ENCODE measurements at places on chromosomes 4 and X.
A peak's percentile ranks its signal among the peaks of the same experiment; 100 is the strongest.

DNA sequence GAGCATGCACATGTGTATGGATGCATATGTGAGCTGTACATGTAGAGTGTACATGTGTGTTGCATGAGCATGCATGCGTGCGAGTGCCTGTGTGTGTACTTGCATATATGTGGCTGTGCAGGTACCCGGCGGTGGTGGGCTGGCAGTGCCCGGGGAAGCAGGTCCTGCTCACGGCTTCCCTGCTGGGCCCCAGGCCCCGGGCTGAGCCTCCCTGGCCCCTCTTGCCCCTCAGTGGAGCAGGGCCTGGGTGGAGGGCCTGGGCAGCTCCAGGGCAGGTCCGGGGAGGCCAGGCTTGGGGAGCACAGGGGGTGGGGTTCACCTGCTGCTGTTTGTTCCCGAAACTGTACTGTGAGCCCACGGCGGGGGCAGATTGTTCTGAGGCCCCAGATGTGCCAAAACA, 9.4 kb downstream of the NAT8L start:
- H3K4me3 ChIP-seq = no peak overlapping the region
- no peaks in the 10 kb centered on the region for H3K36me3 ChIP-seq
- peaks cover 9% of the 10 kb centered on the region for H3K27me3 ChIP-seq

DNA sequence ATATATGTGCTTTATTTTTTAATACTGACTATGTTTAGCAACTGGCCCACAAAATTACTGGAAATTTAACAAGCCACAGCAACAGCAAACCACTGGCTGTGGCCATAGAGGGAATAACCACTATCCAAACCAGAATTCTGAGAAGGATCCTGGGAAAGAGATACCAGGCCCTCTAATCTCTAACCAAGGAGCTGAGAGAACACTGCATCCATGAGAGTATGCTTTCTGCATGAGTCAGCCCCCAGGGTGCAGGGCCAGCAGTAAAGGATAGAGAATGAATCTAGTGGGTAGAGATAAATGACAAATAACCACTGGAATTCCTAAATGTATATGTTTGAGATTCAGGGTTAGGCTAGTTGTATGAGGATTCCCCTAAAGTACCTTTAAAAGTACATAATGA, 221.8 kb downstream of the KIT start:
- no peaks in the 10 kb centered on the region for H3K27me3 ChIP-seq
- no peak overlapping the region for H3K4me3 ChIP-seq

- H3K27me3 ChIP-seq = no peaks in the 10 kb centered on the region
- no peak for DNase-seq
- peaks cover 2% of the 10 kb centered on the region for H3K36me3 ChIP-seq
- no peak overlapping the region for H3K4me3 ChIP-seq
- H3K27ac ChIP-seq = no peak overlapping the region
These were observed 22.4 kb downstream of the LPAR4 start for GRCh38 chrX:78769946-78770345.

DNA sequence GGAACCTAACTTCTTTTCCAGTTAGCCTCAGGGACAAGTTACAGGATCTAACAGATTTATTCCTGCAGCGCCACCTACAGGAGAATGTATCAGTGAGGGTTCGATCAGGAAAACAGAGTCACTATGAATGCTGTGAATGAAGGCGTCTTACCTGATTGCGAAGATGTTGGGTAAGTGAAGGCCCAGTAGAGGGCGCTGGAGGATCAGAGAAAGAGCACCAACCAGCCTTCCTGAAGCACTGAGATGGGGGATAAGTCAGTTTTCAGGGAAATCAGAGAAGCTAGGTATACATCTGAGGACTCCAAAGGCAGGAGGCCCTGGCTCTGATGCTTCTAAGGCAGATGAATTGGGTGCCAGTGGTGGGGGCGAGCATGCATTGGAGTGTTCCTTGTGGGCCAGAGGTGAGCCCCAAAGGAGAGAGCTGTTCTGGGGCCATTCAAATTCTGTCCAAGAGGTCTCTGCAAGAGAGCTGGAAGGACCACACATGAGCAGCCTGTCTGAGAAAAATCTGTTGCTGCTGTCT, 169.9 kb upstream of the AADAT start:
- H3K27me3 ChIP-seq = no peaks in the 10 kb centered on the region
- no peak for DNase-seq
- H3K4me1 ChIP-seq = no peaks in the 10 kb centered on the region
- H3K36me3 ChIP-seq = no peaks in the 10 kb centered on the region
- H3K27ac ChIP-seq = no peak overlapping the region

DNA sequence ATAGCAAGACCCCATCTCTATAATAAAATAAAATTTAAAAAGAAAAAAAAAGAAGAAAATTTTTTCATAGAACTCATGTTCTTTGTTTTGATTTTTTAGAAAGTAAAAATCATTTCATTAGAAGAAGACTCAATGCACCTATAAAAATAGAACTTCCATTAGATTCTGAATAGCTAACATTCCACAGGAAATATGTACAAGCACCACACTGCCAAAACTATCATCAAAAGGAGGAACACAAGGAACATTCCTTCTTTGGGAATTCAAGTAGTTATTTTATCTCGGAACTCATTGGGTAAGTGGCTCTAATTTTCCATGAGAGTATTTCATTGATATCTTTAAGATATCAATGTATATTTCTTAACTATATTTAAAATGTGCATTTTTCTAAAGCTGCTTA, 157.6 kb downstream of the CAMK2D start:
- H3K36me3 ChIP-seq = peaks cover 9% of the 10 kb centered on the region
- no peak overlapping the region for H3K4me3 ChIP-seq
- peaks cover 26% of the 10 kb centered on the region for H3K4me1 ChIP-seq
- no peak for DNase-seq
- H3K27me3 ChIP-seq = no peaks in the 10 kb centered on the region
- H3K27ac ChIP-seq = no peak overlapping the region

DNA sequence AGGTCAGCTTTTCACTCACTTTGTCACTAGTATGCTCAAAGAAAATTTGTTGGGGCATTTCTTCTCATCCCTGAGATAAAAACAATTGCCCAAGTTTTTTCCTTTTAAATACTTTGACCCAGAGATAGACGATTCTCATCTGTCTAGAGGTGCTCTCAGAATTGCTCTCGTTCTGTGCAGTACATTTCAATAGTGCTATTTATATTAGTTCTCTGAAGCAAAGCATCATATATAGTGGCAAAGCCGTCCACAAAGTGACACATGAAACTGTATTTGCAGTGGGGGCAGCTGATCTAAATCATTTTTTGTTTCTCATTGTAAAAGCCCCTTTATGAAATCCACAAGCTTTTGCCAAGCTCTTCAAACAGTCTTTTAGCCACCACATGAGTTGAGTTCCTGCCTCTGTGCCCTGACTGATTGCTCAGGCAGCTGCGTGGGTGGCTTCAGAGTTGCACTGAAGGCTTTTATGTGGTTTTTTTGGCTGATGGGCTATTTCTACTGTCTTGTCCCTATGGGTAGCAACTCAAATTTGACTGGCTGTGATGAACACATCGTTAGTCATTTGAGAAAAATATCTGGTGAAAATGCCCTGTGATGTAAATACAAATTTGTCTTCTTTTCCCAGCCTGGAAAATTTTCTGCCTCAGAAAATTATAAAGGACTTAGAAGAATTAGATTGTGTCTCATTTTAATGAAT, 119.1 kb upstream of the OTUD4 start:
- no peaks in the 10 kb centered on the region for H3K36me3 ChIP-seq
- H3K4me3 ChIP-seq = no peak overlapping the region
- DNase-seq = no peak
- H3K27me3 ChIP-seq = peaks cover 60% of the 10 kb centered on the region

DNA sequence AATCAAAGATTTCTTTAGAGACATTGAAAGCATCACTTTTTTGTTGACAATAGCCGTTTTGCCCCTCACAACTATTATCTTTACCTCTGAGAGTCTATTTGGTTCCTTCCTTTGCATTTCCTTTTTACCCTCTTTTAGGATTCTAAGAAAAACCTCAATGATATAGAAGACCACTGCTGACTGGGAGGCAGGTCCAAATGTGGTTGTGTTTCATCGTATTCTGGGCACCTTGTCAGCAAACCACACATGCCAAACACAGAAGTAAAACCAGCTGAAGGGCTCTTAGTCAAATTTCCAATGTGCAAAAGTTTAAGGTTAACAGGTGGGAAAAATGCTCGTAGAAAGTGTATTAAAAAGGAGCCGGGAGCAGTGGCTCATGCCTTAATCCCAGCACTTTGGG, 5.1 kb upstream of the PRMT9 start:
- no peak overlapping the region for H3K27ac ChIP-seq
- DNase-seq = no peak
- H3K4me1 ChIP-seq = peaks cover 4% of the 10 kb centered on the region
- peaks cover 4% of the 10 kb centered on the region for H3K36me3 ChIP-seq
- H3K4me3 ChIP-seq = no peak overlapping the region

DNA sequence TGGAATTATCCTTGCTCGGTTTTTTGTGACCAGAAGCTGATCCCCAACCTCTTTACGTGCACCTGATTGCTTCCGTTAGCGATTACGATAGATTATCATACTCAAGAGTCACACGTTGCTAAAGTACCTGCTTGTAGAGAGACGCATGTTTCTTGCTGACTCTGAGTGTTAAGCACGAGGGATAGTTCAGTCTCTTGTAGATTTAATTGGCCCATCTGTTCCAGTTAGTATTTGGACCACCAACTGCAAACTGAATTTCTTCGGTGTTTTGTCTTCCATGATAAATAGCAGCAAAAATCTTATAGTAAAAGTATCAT, 516 bp upstream of the COX18 start:
- peaks cover 24% of the 10 kb centered on the region for H3K36me3 ChIP-seq
- H3K4me3 ChIP-seq = peak overlapping the region; percentile 84
- peaks cover 39% of the 10 kb centered on the region for H3K4me1 ChIP-seq
- H3K27ac ChIP-seq = peak overlapping the region; percentile 97
- DNase-seq = no peak

DNA sequence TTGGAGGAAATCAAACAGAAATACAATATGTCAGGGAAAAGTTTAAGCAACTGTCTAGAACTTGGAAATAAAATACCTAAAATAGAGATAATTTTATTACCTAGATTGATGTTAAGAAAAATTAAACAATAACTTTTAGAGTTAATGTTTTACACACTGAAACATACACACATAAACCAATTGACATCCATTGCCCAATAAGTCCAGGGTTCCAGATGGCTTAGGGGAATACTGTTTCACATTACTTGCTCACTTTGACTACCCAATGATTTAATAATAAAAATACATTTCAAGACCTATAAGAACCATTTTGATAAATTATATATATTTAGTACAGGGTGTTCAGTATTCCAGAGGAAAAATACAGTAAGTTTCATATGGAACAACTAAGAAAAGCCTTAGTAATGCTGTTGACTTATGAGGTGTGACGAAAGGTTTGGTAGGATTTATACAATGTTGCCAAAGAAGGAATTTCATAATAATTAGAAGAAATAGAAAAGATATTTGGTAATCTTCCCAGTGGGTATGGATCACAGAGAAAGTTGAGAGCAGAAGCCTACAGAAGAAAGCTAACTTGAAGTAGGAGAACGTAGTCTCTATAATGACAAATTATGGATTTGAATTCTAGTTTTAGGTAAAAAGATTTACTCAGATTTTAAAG, 23.0 kb upstream of the UGT2B4 start:
- no peaks in the 10 kb centered on the region for H3K4me1 ChIP-seq
- H3K4me3 ChIP-seq = no peak overlapping the region
- no peak overlapping the region for H3K27ac ChIP-seq
- DNase-seq = no peak
- H3K36me3 ChIP-seq = no peaks in the 10 kb centered on the region
- no peaks in the 10 kb centered on the region for H3K27me3 ChIP-seq

GRCh38 chrX:50180073-50180940, 20.5 kb downstream of the AKAP4 start:
- H3K4me3 ChIP-seq = no peak overlapping the region
- H3K27ac ChIP-seq = no peak overlapping the region
- H3K36me3 ChIP-seq = no peaks in the 10 kb centered on the region
- H3K27me3 ChIP-seq = no peaks in the 10 kb centered on the region

- H3K4me1 ChIP-seq = no peaks in the 10 kb centered on the region
- no peak overlapping the region for H3K27ac ChIP-seq
- no peak for DNase-seq
- H3K27me3 ChIP-seq = peaks cover 5% of the 10 kb centered on the region
- H3K36me3 ChIP-seq = no peaks in the 10 kb centered on the region
- H3K4me3 ChIP-seq = no peak overlapping the region
These were observed 79.4 kb downstream of the SLC10A6 start for GRCh38 chr4:86769794-86770193.

GRCh38 chrX:40167233-40167849, 69.6 kb upstream of the BCOR start:
- peak overlapping the region; percentile 38 for H3K27ac ChIP-seq
- H3K4me3 ChIP-seq = peak overlapping the region; percentile 47
- DNase-seq = no peak

- no peaks in the 10 kb centered on the region for H3K4me1 ChIP-seq
- no peak overlapping the region for H3K4me3 ChIP-seq
- peaks cover 2% of the 10 kb centered on the region for H3K36me3 ChIP-seq
- DNase-seq = no peak
These were observed 14.1 kb upstream of the CXCL6 start for GRCh38 chr4:73822389-73822788.

DNA sequence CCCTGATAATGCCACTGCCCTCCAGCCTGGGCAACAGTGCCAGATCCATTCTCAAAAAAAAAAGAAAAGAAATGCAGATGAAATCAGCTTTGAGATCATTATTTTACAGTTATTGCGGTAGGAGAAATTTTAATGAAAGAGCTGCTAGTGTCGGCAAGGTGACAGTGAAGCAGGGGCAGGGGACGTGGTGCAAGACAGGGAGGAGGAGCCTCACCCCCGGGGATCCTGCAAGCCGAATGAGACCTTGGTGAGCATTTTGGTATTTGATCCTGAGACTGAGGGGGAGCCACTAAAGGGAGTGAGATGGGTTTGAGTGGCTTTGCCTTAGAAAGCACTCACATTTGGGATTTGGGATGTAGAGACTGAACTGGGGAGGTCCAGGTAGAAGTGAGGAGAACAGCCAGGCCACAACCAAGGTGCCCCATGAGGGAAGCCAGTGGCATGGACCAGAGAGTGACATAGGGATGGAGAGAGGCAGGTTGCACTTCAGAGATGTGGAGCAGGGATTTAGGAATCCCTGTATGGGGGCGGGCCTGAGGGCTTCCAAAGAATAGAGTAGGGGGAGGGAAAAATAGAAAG, 23.6 kb downstream of the RBM10 start:
- H3K4me3 ChIP-seq = no peak overlapping the region
- no peak for DNase-seq
- peaks cover 13% of the 10 kb centered on the region for H3K36me3 ChIP-seq
- no peak overlapping the region for H3K27ac ChIP-seq

GRCh38 chr4:121233982-121234381, 69.9 kb upstream of the TNIP3 start:
- no peak overlapping the region for H3K4me3 ChIP-seq
- H3K27me3 ChIP-seq = no peaks in the 10 kb centered on the region
- H3K36me3 ChIP-seq = no peaks in the 10 kb centered on the region

Data from central memory CD8-positive, alpha-beta T cell (primary cell).